B cell (primary cell): ENCODE measurements at places on chromosomes 12 and 14.
A peak's percentile ranks its signal among the peaks of the same experiment; 100 is the strongest.

GRCh38 chr12:38469715-38470114 is 153.1 kb downstream of the ALG10B start:
- H3K27me3 ChIP-seq, result no peaks in the 10 kb centered on the region
- no peaks in the 10 kb centered on the region for H3K4me1 ChIP-seq
- H3K27ac ChIP-seq, result no peak overlapping the region
- H3K36me3 ChIP-seq, result no peaks in the 10 kb centered on the region
- H3K4me3 ChIP-seq, result no peak overlapping the region
- no peak for DNase-seq

DNA sequence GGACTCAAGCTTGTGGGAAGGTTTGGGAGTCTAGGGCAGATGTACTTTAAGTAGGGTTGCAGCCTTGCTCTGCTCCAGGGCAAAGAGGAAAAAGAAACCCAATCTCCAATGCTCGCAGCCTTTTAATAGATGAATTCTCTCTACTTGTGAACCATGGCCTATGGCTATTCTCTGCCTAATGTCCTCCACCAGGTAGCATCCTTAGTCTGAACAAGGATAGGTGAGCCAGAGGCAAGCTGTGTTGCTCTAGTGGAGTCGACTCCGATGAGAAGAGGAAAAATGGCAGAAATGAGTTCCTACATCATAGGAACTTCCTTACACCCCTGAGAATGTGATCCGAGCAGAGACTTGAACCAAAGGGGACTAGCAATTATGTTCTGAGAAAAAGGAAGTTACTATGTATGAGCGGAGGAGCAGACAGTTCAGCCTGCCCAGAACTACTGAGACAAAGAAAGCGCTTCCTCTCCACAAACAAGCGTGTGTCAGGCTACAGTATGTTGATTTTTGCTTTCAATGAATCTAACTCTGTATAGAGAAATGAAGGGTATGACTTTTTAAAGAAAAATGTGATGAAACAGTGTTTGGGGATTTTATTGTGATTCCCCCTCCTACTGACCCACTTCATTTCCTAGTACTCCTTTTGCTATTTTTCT is 153.6 kb upstream of the ARID2 start:
- H3K4me1 ChIP-seq, result peaks cover 33% of the 10 kb centered on the region
- peak overlapping the region; percentile 63 for H3K27ac ChIP-seq
- H3K4me3 ChIP-seq, result no peak overlapping the region
- no peaks in the 10 kb centered on the region for H3K27me3 ChIP-seq

- no peak overlapping the region for H3K27ac ChIP-seq
- no peak overlapping the region for H3K4me3 ChIP-seq
- H3K27me3 ChIP-seq, result no peaks in the 10 kb centered on the region
Measured at GRCh38 chr12:12925388-12925787, 26.6 kb downstream of the GPRC5D start.

GRCh38 chr12:94228488-94228907 is 80.1 kb downstream of the PLXNC1 start:
- no peak overlapping the region for H3K27ac ChIP-seq
- H3K4me1 ChIP-seq, result peaks cover 18% of the 10 kb centered on the region
- no peak overlapping the region for H3K4me3 ChIP-seq
- DNase-seq, result no peak
- peaks cover 38% of the 10 kb centered on the region for H3K36me3 ChIP-seq

GRCh38 chr12:47634127-47634526 is 71.7 kb downstream of the RPAP3 start:
- H3K4me3 ChIP-seq, result no peak overlapping the region
- H3K36me3 ChIP-seq, result peaks cover 24% of the 10 kb centered on the region
- no peaks in the 10 kb centered on the region for H3K4me1 ChIP-seq
- H3K27me3 ChIP-seq, result no peaks in the 10 kb centered on the region

DNA sequence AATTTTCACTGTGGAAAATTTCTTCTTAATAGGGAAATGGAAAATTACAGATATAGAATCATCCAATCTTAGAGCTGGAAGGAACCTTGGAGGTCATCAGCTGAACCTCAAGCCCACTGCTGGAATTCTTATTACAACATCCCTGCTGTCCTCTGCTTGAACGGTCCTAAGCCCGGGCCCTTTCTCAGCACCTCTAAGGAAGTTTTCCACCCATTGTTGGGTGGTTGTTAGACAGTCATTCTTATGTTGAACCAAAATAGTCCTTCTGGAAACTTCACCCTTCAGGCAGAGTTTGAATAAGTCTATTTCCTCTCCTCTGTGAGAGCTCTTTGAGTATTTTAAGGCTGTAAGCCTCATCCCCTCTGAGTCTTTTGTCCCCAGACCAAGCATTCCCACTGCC is 70.7 kb downstream of the ZFP36L1 start:
- no peak overlapping the region for H3K27ac ChIP-seq
- H3K4me3 ChIP-seq, result no peak overlapping the region
- no peaks in the 10 kb centered on the region for H3K27me3 ChIP-seq
- no peaks in the 10 kb centered on the region for H3K36me3 ChIP-seq
- peaks cover 13% of the 10 kb centered on the region for H3K4me1 ChIP-seq

GRCh38 chr12:108685469-108686260 is 45.7 kb downstream of the CORO1C start:
- peaks cover 15% of the 10 kb centered on the region for H3K4me1 ChIP-seq
- H3K27ac ChIP-seq, result no peak overlapping the region
- no peak overlapping the region for H3K4me3 ChIP-seq
- no peaks in the 10 kb centered on the region for H3K36me3 ChIP-seq
- no peak for DNase-seq
- H3K27me3 ChIP-seq, result no peaks in the 10 kb centered on the region
